ENCODE measurements at places on chromosomes 7 and 10. TPM values are rescaled to one million over a fixed set of nuclear protein-coding genes. Genes with fewer than 3 reads are reported as not detected.

The FOXP2 gene
- 13.0 TPM for total RNA-seq

The OR6B1 gene
- total RNA-seq, result 4.3 TPM

- no peak for DNase-seq
These were observed 3.5 kb downstream of the TMEM273 start for GRCh38 chr10:49184642-49185111.

- DNase-seq, result no peak
These were observed 301.7 kb downstream of the TCERG1L start for GRCh38 chr10:131009791-131010190.

- DNase-seq, result no peak
These were observed 44.8 kb upstream of the HSPA12A start for GRCh38 chr10:116787053-116787659.

- no peak for DNase-seq
These were observed 119.4 kb downstream of the PTPRN2 start for GRCh38 chr7:158468181-158468580.

DNA sequence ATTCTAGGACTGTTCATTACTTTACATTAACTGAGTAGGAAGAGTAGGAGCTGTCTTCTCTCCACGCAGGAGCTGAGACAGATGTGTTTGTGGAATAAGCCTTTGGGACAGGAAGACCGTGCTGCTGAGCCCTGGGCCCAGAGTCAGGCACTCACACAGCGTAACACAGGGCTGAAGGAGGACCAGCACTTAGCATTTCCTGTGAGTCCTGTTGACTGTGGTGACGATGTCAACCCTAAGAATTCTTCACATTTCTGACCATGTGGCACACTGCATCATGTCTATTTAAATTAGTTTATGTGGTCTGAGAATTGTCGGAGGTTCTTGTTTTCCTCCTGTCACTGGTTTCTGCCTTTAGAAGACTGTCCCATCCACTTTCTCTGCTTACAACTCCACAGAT, 117.2 kb downstream of the PIP4K2A start:
- no peak for DNase-seq

All from umbilical cord (tissue), 2 donors.